DMS153 (cell line): ENCODE measurements at places on chromosomes 2 and 18.

DNA sequence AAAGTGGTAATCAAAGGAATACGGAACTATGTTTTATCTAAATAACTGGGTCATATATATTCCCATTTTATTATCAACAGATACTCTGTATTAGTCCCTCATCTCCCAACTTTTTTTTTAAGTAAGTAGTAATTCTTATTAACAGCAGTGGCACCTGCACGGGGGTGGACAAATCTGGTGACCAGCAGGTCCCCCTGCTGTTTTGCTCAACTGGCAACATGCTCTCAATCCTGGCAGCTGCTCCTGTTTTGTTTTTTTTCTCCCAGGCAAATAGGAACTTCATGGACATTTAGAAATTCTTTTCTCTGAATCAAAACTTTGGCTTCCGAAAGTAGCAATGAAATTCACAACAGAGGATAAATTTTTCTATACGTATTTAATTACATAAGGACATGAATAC, 193.5 kb downstream of the SS18 start:
- DNase-seq: no peak

DNA sequence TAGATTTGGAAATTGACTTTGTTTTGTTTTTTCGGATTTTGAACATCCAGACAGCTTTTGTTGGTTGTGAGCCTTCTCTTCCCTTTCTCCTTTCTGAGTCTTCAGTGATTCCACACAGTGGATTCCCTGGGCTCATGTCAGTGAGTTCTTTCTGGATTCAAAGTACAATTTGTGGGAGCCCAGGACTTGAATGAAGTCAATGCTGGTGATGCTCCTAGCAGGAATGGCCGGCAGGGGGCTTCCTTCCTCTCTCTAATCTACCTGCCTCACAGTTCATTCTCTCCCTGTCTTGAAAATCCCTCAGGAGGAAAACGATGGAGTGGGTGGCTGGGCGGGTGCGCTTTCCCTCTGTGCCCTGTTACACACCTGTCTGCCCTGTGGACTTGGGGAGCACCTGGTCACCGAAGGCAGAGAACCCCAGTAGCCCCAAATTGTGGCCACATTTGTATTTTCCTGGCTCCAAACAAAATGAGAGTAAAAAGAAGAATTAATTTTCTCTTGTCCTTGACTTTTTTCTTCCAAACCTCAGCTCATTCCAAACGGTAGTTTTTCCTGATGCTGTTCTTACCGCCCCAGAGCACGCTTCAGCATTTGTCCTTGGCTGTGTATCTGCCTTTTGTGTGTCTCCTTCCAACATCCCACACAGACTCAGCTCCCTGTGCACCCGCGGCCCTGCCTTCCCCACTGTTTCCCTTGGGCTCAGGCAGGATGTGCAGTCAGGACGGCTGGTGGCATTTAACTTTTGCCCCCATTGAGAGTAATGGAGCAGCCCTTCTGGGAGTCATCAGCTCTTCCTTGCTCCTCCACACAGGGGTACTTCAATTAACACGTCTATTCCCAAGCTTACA, 86.6 kb downstream of the MARCO start:
- DNase-seq: no peak

DNA sequence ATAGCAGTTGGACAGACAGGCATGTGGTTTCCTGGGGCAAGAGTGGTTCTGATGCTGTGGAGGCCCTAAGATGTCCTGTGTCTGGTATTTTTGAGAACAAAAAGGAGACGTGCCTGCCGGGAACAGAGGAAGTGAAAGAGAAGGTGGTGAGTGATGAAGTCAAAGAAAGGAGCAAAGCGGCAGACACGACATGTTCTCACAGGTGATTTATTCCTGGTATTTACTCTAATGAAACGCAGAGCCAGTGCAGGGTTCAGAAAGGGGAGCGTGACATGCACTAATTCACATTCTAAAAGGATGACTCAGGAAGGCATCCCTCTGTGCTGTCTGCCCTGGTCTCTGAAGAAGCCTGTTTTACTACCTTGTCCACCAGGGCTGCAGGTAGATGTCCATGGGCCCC, 211.0 kb downstream of the KCNE4 start:
- no peak for DNase-seq

GRCh38 chr2:219661197-219661954, 33.9 kb downstream of the SLC4A3 start:
- DNase-seq: no peak

- DNase-seq: no peak
Observed at GRCh38 chr2:118990757-118991545, 49.0 kb downstream of the MARCO start.

DNA sequence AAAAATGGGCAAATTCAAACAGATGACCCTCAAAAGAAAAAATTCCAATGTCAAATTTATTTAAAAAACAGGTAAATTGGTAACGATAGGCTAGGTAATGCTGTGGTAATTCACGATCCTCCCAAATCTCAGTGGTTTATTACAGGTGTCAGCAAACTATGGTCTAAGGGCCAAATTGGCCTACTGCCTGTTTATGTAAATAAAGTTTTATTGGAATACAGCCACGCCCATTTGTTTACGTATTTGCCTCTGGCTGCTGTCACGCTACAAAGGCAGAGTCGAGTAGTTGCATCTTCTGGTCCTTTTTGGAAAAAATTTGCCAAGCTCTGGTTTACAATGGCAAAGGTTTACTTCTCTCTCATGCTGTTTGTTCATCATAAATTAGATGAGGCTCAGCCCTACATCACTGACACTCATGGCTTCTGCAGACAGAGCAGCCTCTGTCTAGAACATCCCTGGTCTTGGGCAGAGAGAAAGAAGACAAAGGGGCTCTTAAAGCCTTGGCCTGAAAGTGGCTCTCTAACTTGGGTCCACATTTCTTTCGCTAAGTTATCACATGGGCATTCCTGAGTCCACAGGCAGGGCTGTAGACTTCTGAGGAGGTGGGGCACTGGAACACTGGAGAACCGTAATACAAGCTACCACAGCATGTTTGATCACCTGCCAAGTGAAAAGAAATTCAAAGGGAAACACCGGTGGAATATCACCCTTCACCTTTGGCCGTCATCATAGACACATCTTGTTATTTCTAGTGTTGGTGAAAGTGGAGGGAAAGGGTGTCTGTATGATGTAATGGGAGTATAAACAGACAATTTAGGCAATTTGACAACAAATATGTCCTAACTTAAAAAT, 34.8 kb downstream of the SP110 start:
- DNase-seq: peak; percentile 88

- no peak for DNase-seq
Observed at GRCh38 chr2:230599853-230600252, 112.8 kb upstream of the CAB39 start.

- DNase-seq: no peak
Observed at GRCh38 chr18:61946449-61946848, 53.6 kb upstream of the RNF152 start.

GRCh38 chr18:9926977-9927376, 13.2 kb downstream of the VAPA start:
- no peak for DNase-seq

- no peak for DNase-seq
Observed at GRCh38 chr2:164755952-164756351, 85.7 kb downstream of the COBLL1 start.

DNA sequence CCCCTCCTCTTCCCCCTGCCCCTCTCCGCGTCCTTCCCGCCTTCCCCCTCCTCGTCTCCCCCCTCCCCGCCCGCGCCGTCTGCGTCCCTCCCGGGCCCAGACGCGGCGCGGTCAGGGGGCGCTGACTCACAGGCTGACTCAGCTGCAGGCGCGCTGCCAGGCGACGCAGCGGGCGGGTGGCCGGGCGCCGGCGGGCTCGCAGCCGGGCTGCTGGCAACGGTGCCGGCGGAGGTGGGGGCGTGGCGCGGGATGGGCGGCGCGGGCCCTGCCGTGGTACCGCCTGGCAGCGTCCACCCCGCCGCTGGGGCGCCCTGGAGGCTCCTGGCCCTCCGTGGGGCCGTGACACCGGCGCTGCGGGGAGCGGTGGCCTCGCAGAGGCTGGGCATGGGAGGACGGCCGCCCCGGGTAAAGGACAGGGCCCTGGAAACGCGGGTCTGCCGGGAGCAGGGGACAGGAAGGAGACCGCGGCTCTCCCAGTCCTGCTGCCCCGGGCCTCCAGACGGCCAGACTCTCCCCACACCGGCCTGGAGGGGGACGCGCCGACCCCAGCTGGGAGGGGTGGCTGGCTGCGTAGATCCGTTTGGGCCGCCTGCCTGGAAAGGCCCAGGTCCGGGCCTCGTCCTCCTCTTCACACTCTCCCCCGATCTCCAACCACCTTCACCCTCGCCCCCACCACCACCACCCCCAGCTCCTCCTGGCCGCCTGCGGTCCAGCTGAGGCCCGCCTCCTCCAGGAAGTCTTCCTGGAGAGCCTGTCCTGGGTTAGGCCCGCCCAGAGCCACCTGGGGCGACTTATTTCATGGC, 10.0 kb upstream of the PROC start:
- peak; percentile 73 for DNase-seq

DNA sequence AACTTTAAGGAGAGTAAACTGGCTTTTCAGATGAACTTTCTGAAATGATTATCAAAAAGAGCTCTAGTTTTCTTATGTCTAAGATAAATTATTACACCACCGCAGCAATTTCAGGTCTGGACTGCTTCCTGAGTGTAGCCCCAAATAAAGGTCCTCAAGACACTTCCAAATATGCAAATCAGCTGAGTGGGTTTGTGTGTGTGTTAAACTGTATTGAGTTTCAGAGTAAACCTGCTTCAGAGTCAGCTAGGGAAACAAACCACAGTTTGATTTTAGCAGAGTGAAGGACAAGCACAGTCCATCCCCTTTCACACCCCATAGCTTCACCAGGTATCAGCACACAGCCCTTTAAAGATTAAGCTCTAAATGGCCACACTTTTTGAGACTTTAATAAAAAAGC, 168.7 kb downstream of the NRXN1 start:
- peak; percentile 61 for DNase-seq

GRCh38 chr2:121159291-121160071, 125.5 kb downstream of the TFCP2L1 start:
- DNase-seq: no peak

DNA sequence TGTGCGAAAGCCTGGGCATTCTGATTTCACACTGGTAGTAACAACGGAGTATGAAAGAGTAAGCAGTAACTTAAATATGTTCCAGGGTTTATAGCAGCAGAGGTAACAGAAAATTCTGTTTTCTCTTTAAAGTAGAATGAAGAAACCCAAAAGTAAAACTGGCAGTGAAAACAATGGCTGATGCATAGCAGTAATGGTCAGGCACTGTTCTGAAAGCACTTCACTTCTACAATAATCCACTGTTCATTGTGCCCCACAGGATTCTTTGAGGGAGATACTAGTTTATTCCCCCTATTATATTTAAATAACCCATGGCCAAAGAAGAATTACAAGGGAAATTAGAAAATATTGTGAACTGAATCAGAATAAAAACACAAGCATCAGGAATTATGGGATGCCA, 9.3 kb upstream of the DNAJC10 start:
- no peak for DNase-seq

- DNase-seq: no peak
Observed at GRCh38 chr2:97775074-97775473, 61.7 kb downstream of the ZAP70 start.

- no peak for DNase-seq
Observed at GRCh38 chr2:205755923-205756322, 73.6 kb downstream of the NRP2 start.

DNA sequence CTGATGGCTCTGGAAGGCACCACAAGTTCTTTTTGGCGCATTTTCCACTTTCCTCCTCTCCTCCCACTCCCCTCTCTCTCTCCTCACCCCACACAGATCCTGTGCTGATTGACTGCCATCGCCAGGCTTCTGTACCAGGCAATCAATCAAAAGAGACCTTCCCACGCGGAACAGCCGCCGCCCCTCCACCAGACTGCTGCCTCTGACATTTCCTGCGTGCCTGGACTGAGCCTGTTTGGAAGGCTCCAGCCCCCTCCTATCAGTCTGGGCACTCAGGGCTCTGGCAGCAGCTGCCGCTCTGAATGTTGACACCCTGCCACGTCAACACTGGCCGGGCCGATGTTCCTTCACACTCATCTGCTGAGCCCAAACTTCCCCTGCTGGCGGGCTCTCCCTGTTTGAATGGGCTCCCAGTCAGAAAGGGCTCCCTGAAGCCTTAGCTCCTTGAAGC, 467.7 kb downstream of the EPHA4 start:
- peak; percentile 47 for DNase-seq

DNA sequence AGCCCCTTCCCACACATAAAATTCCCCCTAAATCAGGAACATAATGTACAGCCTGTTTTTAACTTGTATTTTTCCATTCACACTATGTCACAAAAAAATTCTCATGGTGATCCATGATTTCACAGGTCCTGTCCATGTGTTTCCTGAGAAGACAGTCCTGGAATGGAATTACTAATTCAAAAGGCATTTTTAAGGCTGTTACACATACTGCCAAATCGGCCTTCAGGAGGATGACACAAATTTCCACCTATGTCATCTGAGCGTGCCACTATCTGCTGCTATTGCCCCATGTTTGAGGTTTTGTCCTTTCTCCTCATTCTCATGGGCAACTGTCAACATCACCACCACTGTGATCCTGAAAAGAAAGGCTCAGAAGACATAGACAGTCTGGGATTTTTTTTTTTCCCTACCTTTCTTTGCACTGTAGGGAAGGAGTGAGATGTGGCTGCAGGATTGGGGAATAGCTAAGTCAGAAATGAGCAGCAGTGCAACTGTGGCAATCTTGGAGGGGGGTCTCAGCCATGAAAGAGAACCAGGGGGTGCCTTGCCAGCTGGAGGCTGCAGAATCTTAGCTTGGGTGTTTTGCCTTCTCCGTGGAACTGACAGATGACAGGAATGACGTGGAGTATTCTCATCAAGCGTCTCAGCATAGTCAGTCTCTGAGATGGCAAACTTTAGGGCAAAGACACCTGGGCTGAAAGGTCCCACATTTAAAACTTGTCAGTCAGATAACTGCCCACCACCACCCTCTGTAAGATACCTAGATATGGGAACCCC, 73.4 kb downstream of the MARCHF4 start:
- DNase-seq: no peak

DNA sequence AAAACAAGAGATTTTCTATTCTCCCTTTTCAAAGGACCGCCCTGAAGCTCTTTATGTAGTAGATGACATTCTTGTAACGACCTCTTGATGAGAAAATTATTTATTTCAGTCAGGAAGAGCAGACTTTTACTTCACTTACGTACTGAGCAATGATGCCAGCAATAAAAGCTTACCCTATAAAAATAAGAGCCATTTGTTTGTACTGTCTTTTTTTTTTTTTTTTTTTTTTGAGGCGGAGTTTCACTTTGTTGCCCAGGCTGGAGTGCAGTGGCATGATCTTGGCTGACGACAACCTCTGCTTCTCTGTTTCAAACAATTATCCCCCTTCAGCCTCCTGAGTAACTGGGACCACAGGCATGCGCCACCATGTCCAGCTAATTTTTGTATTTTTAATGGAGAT, 39.2 kb downstream of the CRIM1 start:
- no peak for DNase-seq

DNA sequence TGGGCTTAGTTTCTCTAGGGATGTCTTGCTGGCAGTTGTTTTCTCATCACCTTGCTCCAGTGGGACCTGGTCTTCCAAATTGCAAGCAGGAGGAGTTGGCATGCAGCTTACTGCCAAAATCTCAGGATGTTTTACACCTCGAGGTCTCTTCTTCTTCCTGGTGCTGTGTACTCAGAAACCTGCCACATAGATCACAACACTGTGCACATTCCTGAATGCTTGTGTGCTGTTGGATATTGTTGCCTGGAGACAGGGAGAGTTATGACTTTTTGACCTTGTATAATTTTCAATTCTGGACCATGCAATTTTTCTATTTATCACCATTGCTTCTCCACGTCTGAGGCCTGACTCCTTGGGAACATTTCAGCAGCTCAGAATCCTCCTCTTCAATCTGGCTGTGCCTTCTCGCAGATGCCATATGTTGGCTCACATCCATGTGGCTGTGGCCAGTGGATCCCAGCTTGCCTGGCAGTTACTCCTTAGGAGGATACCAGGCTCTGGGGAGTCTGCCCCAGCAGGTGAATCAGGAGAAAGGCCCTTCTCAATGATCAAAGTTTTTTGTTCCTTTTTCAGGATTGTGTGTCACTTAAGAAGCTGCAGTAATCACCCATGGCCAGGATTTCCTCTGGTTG, 489.3 kb downstream of the TSN start:
- no peak for DNase-seq
